ENCODE measurements at places on chromosomes 3 and 15. TPM values are rescaled to one million over a fixed set of nuclear protein-coding genes. Genes with fewer than 3 reads are reported as not detected.

Gene HPS3
- polyA plus RNA-seq, result 45.1 TPM

GRCh38 chr3:150736903-150737832, 25.8 kb downstream of the SIAH2 start:
- DNase-seq, result no peak

Gene CFAP100
- polyA plus RNA-seq, result not detected

Gene SLC9C1
- not detected for polyA plus RNA-seq

GRCh38 chr3:148330542-148330941, 367.2 kb upstream of the AGTR1 start:
- no peak for DNase-seq

DNA sequence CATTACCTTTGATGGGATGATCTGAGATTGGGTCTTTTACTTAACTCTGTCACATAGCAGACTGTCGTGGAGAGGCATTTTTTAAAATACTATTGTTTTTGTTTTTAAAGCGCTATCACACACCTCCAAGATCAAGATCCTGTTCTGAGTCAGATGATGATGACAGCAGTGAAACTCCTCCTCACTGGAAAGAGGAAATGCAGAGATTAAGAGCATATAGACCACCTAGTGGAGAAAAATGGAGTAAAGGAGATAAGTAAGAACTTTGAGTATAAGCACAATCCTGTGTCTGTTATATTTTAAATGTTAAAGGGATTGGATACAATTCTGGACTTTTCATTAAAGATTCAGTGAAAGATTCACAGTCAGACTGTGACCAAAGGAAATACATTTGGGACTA, 18.4 kb upstream of the ZBTB47 start:
- no peak for DNase-seq

DNA sequence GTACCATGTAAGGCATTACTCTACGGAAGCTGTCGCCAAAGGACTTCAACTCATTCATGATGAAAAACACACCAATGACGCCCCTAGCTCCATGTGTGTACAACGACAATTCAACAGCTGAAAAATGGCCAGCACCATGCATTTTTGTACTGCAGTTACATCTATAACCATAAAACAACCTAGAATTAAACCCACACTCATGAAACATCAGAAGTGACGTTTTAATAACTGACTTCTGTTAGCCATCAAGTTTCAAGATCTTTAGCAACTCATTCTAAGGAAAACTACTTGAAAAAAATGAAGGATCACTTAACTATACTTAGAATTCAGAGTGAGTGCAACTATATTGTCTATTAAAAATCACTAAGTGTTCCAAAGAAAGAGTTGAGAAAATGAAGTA, 84.9 kb downstream of the RFTN1 start:
- no peak for DNase-seq

Gene GREM1
- polyA plus RNA-seq, result not detected

DNA sequence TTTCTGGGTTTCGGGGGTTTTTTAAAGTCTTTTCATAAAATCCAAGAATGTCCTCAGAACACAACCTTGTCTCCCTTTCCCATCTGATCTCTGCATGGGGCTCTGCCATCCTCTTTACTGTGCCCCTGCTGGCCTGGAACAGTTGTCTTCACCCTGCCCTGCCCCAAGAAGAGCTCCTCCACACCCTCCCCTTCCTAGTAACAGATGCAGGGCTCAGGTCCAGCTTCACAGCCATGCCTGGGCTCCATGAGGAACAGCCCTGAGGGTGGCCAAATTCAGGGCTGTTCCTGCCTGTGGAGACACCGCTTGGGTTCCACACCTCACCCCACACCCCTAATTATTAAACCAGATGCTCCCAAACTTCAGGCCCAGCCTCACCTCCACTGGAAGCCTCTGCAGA, 12.9 kb upstream of the ULK3 start:
- DNase-seq, result no peak

DNA sequence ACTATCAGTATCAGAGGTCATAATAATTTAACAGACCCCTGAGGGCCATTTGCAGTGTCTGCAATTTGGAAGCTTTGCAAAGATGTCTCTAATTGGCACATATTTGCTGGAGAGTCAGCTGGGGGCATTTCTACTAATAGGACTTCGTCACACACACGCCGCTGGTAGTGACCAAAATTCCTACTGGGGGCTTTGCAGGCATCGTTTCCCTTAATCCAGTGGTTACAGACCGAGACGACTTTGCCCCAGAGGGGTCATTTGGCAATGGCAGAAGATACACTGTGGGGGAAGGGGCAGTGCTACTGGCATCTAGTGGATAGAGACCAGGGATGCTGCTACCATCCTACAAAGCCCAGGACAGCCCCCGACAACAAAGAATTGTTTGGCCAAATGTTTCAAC, 151.0 kb upstream of the LRTM1 start:
- DNase-seq, result no peak

Gene ANKUB1
- polyA plus RNA-seq, result not detected

DNA sequence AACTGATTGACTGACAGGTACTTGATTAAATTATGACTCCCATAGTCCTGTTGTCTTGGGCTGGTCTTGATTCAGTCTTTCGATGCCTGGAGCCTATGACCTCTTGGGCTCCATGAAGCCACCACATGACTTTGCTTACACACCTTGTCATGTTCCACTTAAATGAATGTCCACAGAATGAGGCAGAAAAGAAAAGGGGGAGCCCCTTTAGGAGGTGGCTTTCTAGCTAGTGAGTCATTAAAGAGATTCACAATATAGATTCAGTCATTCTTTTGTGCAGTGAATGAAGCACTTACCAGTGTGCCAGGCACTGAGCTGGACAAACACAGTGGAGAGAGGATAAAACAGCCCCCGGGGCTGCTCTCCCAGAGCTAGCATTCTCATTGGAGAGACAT, 17.1 kb downstream of the VIPR1 start:
- no peak for DNase-seq

Gene FOXP1
- polyA plus RNA-seq, result 267 TPM

Gene LRRC2
- not detected for polyA plus RNA-seq

- DNase-seq, result no peak
Observed at GRCh38 chr3:155496206-155496605, 202.7 kb upstream of the STRIT1 start.

Gene KBTBD13
- polyA plus RNA-seq, result not detected

DNA sequence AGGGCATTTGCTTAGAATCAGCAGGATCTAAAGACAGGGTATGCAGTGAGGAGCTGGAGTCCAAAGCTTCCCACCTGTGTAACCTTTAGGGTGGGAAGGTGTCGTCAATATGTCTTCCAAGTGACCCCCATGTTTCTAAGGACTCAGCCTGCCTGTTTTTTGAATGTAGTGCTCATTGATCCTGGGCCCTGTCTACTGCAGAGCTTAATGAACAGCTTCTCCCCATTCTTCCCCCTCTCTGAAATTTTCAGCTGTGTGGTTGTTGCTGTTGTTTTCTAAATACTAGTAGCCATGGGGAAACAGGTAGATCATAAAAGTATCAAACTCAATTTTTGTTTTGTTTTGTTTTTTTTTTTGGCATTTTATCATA, 39.7 kb downstream of the MBNL1 start:
- no peak for DNase-seq

Gene SLC22A14
- 0.10 TPM for polyA plus RNA-seq

Measured in CD4-positive, alpha-beta memory T cell (primary cell).